ENCODE measurements at places on chromosomes 5 and 9. TPM values are rescaled to one million over a fixed set of nuclear protein-coding genes. Genes with fewer than 3 reads are reported as not detected.

- DNase-seq, result no peak
These were observed 20.6 kb upstream of the ZFYVE16 start for GRCh38 chr5:80387063-80387768.

- no peak for DNase-seq
These were observed 145.9 kb downstream of the GAPVD1 start for GRCh38 chr9:125407432-125407973.

SPTAN1 gene
- total RNA-seq, result 247 TPM

DNA sequence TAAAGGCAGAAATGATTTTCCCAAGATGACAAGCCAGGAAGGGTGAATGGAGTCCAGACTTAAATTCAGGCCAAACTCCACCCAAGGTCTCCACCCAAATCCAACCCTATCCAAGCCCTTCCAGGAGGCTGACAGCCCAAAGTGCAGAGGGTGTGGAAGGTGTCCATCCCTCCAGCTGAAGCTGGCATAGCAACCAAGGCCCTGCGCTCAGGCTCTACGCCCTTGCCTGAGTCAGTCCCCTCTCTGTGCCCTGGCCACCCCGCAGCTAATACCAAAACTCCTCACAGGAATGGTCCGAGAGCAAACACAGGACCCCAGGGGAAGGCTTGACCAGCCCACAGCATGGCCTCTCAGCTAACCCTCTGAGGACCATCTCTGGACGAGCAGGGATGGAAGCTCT, 2.1 kb downstream of the SEPTIN8 start:
- peak; percentile 56 for DNase-seq
